ENCODE measurements at places on chromosomes 7 and 10.

DNA sequence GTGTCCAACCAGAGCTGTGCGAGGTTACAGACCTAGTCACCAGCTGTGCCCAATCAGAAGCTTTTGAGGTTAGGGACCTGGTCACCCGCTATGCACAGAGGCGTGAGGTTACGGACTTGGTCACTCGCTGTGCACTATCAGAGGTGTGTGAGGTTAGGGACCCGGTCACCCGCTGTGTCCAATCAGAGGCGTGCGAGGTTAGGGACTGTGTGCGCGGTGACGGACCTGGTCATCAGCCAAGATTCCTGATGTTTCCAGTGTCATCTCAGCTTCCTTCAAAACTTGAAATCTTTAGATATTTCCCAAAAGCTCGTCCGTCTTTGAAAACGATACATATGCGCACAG lies 182.1 kb downstream of the DIP2C start:
- no peak for DNase-seq

- no peak for DNase-seq
Measured at GRCh38 chr10:12344375-12345110, 4.8 kb upstream of the CAMK1D start.

- no peak for DNase-seq
Measured at GRCh38 chr7:75611557-75612178, 119.5 kb downstream of the SPDYE5 start.

DNA sequence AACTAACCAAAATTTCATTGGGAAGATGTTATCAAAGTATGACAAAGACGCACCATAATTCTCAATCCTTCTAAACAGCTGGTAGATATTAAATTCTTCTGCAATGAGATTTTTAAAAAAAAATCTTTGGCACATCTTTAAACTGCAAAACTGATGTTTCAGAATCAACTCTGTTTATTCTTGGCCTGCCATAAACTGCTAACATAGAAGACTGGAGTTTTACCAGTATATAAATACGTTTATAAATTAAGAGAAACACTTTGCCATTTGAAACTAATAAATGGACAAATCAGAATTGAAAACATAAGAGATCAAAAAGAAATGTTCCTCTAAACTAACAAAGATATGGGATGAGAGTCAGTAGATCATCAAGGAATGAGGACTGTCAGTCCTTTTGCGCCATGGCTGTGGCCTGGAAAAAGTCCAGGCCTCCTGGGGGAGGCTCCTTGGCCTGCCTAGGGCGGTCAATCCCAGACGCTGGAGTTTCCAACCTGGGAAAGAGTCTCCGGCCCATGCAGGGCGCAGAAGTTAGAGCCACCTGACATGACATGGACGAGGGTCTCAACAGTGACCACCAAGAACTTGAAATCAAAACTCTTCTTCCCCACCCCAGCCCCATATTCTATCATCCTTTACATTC lies 34.2 kb upstream of the NEBL start:
- DNase-seq = no peak

GRCh38 chr10:127434006-127434405 lies 115.1 kb upstream of the NPS start:
- no peak for DNase-seq

DNA sequence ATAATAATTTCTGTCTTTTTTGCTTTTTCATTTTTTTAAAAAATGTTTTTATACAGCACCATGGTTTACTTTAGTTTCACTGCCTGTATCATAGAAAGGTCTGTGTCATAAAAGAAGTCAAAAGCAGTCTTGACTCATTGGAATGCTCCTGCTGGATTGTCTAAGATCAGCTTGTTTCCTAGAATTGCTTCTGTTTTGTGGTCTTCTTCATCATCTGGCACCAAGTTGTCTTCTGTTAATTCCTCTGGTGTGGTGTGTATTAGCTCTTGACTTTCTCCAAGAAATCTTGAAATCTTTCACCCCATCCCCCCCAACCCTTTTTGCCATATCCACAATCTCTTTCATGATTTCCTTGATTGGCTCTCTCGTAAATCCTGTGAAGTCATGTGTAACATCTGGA lies 250.3 kb upstream of the CXCL12 start:
- no peak for DNase-seq

DNA sequence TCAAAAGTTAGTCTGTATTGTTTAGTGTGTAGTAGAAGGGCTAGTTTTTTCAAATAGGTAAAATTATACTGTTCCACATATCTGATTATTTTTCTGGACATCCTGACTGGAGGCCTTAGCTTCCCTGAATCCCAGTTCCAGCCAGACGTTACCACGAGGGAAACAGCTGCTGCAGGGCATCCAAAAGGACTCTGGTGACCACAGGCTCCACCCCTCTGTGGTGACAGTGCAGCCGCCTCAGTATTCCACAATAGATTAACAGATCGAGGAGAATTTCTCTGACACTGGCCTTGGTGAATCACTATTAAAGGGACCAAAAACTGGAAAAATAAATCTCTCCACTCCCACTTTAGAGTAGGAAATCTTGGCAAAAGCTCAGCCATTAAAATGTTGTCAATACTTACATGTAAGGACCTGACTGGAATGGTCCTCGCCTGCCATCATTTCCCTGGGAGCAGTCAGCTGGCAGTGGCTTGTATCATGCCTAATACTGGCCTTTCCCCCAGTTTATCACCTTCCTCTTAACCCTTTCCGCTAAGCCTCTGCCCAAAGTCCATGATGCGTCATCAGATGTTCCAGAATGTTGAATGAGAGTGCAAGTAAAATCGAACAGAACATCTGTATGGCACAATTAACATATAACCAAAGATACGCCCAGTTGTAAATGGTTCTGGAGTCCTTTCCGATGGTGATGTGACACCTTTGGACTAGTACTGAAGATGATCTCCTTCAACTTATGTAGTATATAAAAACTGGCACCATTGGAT lies 31.6 kb downstream of the ENO4 start:
- peak; percentile 37 for DNase-seq

GRCh38 chr7:142669074-142669654 lies 80.1 kb upstream of the PRSS1 start:
- DNase-seq = peak; percentile 12

DNA sequence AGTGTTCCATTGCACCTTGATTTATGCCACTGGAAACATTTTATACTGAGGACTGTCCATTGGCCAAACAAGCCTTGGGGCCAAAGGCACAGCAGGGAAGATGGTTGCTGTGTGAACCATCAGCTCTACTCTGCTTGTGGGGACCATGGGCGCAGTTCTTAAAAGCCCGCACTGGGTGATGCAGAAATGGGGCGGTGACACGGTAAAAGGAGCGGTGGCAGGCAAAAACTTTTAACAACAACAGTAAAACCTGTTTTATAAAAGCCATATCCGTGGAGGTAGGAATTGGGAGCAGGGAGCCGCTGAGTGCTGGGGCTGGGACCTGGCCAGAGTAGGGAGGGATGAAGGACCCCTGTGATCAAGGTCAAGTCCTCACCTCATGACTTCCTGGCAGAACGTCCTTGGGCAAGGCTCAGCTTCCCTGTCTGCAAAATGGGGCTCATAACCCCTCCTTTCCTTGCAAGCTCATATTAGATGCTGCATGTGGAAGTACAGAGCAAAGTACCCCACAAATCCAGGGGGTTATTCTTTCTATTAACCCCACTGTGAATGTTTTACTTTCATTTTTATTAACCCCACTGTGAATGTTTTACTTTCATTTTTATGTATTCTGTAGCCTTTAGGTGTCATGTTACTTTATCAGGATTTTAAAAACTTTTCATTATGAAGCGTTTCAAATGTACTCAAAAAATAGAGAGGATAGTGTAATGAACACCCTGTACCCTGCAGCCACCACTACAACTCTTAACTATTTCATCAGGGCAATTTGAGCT lies 78.3 kb downstream of the GRK5 start:
- DNase-seq = no peak

- no peak for DNase-seq
Measured at GRCh38 chr7:76133839-76134238, 67.9 kb upstream of the SRRM3 start.

DNA sequence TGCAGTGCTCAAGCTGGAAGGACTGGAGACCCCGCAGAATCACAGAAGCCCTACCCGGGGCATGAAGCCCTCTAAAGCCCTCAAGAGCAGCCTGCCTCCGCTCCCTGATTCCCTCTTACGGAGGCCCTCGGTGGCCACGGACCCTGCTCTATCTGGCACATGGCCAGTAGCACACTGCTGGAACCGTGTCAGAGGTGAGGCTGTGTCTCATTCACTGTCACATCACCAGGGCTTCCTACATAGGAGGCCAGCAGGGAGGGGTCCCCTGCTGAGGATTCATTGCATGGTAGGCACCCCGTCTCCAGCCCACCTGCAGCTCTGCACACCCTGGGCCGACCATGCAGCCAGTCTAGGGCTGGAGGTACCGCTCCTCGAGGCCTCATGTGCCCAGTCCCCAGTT lies 259.2 kb downstream of the TNS3 start:
- DNase-seq = no peak

DNA sequence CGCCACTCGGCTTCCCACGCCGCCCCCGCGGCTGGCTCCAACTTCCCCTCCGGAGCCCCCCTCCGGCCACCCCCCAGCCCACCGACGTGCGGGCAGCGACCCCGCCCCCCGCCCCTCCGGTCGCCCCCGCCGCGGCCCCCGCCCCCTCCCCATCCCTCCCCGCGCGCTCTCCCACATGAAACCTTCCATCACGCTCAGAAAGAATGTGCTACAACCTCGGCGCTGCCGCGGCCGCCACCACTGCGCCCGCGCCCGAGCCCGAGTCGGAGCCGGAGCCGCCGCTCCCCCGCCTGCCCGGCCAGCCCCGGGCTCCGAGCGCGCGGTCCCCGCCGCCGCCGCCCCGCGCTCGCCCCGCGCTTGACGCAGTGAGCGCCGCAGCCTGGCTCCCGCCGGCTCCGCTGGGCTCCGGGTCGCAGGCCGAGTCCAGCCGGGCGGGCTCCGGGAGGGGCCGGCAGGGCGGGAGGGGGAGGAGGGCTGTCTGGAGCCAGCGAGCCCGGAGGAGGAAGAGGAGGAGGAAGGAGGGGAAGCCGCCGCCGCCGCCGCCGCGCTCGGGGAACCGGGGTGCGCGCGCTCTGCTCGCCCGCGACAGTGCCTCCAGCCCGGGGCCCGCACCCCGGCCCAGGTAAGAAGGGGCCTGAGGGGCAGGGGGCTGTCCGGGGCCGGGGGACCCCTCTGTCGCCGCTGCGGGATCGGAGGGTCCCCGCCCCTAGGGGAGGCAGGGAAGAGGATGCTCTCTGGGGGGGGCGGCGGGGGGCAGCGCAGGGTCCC lies 4.3 kb upstream of the ELFN1 start:
- DNase-seq = peak; percentile 87

GRCh38 chr7:68700414-68700813 lies 897.9 kb upstream of the AUTS2 start:
- no peak for DNase-seq

- DNase-seq = peak; percentile 45
Measured at GRCh38 chr10:97612386-97612785, 20.9 kb downstream of the MORN4 start.

GRCh38 chr7:134729895-134730294 lies 49.5 kb upstream of the CALD1 start:
- DNase-seq = no peak

DNA sequence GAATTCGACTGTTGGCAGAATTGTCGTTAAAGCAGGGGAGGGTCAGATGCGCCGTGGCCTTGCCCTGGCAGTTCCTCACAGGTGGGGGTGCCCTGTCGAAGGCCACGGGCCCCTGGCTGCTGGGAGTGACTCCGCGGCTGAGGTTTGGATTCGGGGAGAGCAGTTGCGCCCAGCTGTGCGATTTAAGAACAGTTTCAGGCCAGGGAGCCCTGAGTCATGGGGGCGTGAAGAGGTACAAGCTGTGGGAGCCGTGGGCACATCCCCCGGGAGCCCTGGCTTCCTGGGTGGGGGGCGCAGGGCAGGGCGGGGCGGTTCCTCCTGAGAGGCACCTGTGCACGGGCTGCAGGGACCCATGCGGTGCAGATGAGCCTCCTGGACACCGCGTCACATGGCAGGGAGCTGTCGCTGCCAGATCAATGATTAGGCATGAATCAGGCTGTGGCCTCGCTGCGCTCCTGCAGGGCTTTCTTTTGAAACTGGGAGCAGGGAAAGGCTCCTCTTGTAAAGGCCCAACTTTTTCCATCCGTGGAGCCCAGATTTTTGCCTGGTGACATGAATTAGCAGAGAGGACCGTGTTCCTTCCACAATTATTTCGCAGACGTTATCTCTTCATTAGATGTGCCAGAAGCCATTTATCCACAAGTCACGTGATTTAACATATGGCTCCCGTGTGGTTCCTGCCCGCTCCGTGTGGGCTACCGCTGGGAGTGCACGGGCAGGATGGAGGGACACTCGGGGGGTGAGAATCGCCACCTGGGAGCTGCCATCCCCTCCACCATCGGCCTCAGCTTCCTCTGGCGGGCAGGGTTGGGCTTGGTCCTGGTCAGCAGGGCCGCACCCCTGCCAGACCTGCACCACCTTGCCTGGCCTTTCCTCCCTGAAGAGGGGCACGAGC lies 918 bp downstream of the PWWP2B start:
- peak; percentile 87 for DNase-seq

GRCh38 chr10:131222986-131223385 lies 88.5 kb downstream of the TCERG1L start:
- no peak for DNase-seq

DNA sequence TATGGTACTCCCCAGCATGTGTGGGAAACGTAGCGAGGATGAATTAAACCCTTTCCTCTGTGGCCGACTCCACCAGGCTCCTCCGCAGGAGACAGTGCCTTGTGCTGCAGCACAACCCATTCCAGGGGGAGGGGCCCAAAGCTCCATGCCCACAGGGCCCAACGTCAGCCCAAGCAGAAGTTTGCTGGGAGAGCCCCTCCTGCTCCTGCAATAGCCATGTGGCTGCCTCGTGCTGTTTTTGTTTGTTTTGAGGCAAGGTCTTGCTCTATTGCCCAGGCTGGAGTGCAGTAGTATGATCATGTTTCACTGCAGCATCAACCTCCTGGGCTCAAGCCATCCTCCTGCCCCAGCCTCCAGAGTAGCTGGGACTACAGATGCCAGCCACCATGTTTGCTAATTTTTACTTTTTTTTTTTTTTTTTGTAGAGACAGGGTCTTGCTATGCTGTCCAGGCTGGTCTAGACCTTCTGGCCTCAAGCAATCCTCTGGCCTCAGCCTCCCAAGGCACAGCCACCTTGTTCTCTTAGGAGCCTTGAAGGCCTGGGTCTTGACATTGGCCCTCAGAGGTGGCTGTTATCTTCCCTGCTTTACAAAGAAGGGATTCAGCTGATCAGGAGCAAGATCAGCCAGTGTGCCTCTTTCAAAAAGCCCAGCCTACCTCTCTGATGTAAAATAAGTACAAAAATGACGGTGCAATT lies 102.8 kb downstream of the DYNC2I1 start:
- no peak for DNase-seq

DNA sequence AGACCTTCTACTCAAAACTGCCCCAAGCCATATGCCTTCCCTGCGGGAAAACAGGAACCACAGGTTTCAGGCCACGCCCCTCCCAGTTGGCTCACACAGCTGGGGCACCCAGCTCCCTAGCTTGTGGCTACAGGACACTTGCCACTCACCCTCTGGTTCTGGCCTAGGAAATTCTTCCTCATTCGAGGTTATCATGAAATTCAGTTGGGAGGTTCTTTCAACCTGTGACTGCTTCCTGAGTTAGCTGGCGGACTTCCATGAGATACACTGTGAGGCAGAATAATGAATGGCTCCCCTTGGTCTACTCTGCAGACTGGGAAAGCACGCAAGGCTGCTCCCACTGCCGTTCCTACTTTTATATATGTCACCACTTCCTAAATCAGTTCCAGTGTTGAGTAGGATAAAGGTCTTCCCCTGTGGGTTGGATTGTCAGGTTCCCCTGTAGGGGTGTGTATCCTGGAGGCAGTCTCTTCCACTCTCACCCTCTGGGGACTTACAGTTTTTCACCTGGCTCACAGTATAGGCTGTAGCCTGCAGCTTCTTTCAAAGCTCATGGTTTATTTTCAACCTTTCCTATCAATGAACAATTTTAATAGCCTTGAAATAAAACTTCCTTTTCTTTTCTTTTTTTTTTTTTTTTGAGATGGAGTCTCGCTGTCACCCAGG lies 37.0 kb downstream of the GPR22 start:
- no peak for DNase-seq

Data from SK-N-SH (cell line).